ENCODE measurements at places on chromosomes 3 and 15.
A peak's percentile ranks its signal among the peaks of the same experiment; 100 is the strongest.

DNA sequence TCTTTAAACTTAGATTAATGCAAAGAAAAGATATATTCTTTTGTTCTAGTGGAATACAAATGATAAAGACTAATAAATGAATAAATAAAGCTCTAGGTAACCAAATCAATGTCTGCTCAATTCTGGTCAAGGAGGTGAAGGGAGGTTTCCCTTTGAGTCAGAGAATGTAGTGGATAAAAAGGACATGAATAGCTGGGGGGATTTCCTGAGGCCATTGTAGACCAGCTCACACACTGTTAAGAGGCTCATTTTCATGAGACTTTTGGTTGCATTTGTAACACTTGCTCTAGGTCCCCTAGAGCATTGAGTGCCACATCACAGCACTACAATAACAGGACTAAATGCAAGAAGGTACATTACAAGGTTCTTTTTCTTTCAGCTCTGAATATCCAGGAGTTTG lies 170.7 kb downstream of the TIGIT start:
- DNase-seq = no peak

GRCh38 chr15:77838061-77838460 lies 205.3 kb upstream of the LINGO1 start:
- no peak for DNase-seq

- no peak for DNase-seq
These were observed 310.6 kb downstream of the NLGN1 start for GRCh38 chr3:173708191-173708590.

- no peak for DNase-seq
These were observed 95.5 kb downstream of the MBNL1 start for GRCh38 chr3:152364237-152364636.

DNA sequence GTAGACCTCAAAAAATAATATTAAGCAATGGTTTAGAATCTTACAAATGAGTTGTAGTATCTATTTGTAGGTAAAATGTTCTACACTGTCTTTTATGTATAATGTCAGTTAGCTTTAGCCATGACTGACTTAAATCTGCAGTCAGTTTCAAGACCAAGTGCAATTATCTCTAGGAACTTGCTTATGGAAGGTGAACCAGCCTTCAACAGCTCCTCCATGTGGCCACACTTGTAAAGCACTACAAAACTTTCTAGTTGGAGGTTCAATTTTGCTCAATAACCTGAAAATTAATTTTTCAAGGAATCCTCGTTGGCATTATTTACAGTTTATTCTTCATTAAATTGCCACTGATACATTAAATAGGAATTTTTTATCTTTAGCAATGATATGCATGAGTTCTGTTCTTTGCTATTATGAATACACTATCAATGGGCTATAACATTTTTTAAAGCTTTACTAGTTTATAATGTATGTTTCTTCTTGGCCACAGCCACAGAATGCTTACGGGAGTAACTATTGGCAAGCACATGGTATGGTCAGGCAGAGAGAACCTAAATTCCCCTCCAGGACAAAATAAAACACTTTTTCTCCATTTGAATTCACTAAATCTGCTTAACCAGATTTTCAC lies 315.3 kb upstream of the UBE2E2 start:
- DNase-seq = peak; percentile 1

- no peak for DNase-seq
These were observed 55.5 kb upstream of the SMAD3 start for GRCh38 chr15:67009576-67010569.

DNA sequence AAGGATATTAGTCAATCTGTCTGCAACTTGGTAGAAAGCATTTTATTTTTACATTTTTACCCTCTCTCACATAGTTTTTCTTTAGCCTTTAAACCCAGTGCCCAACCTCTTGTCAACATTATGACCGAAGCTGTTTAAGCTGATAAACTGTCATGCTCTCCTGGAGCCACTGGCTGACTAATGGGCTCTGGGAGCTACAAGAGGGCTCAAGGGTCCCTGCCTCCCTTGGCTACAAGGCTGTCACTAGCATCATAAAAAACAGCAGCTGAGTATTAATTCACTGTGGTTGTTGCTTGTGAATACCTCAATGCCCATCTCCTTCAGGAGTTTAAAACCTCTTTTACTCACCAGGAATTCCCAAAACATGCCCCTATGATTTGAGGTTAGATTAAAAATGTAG lies 237.9 kb downstream of the ZMAT3 start:
- DNase-seq = no peak

DNA sequence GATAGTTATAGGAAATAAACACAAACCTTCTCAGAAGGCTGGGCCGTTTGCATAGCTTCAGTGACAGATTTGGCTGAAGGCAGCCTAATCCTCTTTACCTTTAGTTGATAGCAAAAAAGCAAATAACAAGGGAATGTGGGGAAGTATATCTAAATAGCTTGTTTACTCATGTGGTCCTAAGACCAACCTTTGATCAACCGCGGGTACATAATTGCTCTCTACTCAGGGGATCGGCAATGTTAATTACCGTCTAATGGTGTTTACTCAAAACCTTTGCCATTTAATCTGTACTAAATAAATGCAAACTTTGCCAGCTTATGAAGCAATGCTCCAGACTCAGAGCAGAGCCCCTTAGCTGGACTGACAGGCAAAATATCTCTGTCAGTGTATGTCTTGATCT lies 51.6 kb downstream of the EIF3J start:
- DNase-seq = no peak

DNA sequence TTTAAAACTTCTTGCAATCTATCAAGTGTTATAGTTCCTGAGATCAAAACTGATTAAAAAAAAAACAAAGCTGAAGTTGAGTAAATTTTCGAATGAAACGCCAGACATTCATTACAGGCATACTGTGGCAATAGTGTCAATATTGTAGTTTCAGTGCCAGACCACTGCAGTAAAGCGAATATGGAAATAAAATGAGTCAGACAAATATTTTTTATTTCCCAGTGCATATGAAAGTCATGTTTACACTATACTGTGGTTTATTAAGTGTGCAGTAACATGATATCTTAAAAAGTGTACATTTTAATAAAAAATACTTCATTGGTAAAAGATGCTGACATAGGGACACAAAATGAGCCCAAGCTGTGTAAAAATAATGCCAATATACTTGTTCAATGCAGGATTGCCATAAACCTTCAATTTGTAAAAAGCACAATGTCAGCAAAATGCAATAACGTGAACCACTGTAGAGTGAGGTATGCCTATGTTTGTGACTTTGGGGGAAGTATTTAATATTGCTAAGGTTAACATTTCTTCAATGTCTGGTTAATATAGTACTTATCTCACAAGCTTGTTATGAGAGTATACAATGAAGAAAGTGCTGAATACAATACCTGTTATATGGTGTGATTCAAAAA lies 1473.9 kb upstream of the GBE1 start:
- no peak for DNase-seq

GRCh38 chr15:36256404-36256807 lies 323.0 kb upstream of the CDIN1 start:
- no peak for DNase-seq

GRCh38 chr15:90287946-90288345 lies 22.5 kb downstream of the NGRN start:
- no peak for DNase-seq

DNA sequence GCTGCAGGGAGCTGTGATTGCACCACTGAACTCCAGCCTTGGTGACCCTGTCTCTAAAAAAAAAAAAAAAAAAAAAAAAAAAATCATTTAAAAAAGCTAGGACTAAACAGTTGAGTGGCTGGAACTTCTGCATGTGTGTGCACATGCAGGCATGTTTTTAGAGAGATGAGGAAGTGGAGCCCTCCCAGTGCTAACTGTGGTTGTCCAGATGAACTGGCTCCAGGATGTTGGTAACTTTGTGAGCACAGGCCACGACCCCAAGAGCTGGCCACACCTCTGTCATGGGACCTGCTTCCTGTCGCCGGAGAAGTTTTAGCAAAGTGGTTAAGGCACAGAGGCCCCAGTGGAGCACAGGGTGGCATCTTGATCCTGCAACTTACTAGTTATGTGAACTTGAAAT lies 27.0 kb downstream of the CHCHD6 start:
- no peak for DNase-seq

DNA sequence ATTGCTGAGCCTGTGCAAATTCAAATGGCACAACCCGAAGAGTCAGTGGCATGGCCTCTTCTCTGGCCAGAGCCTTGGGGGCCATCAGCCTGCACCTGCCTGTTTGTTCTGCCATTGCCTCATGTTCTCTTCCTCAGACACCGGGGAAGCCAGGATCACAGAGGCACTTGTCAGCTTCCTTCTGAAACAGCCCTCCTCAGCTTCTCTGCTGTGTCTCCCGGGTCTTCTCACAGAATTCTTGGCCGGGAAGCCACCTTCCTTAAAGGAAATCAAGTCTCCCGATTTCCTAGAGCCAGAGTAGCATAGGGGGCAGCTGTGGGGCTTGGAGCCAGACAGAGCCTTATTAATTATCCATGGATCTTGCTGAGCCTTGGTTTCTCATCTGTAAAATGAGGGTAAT lies 47.4 kb upstream of the CGNL1 start:
- no peak for DNase-seq

DNA sequence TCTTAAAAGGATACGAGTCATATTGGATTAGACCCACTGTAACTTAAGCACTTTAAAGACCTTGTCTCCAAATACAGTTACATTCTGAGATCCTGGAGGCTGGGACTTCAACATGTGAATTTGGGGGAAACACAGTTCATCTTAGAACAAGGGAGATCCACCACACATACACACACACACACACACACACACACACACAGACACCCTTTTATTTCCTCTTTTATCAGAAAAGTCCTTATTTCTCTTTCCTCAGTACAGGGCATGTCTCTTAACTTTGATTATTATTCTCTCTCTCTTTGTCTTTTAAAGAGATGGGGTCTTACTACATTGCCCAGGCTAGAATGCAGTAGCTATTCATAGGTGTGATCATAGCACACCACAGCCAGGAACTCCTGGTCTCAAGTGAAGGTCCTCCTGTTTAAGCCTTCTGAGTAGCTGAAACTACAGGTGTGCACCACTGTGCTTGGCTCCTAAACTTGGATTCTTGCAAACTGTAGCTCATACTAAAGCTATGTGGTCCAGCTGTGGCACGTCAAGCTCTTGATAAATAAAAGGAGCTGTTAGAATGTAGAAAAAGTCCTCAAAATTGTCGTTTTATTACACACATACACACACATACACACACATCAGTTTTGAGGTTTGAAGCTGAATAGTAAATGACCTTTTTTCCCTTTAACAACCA lies 7.4 kb downstream of the GOLM2 start:
- DNase-seq = no peak

GRCh38 chr15:36392676-36393266 lies 186.7 kb upstream of the CDIN1 start:
- DNase-seq = no peak

DNA sequence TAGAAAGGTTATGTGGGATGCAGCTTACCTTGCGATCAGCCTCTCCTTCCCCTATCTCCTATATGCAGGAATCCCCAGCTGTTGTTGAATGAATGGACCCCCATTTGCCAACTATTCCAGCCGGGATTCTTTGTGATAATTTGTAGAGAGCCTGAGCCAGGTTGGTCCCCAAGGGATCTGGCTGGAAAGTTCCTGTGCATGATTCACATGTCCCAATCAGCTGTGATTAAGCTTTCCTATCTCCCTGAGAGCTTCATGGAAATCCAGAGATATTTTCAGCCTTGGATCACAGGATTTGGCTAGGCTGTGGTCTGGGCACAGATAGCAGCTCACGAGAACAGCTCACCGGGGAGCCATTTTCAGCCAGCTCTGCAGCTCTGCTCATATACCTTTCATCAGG lies 76.7 kb downstream of the ARNT2 start:
- DNase-seq = peak; percentile 90

- no peak for DNase-seq
These were observed 108.3 kb downstream of the IQSEC1 start for GRCh38 chr3:12964711-12965612.

- no peak for DNase-seq
These were observed 63.4 kb upstream of the IL12A start for GRCh38 chr3:159925248-159925647.

DNA sequence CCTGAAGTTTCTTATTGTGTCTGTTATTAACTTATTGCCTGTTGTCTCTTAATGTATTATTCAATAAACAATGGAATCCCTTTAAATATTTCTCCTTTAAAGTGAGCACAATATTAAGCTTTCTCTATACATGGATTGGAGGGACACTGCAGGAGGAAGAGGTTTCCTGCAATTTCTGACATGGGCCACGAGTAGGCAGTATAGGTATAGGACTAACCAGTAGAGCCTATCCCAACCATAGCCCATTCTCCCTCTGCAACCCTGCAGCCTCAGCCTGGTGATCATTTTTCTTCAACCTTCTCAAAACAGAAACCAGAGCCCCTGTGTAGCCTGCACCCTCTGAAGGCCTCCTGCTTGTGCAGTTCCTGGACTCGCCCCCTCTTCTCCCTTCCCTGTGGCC lies 124.8 kb downstream of the NEK10 start:
- no peak for DNase-seq

GRCh38 chr15:42141795-42142667 lies 14.4 kb downstream of the PLA2G4F start:
- no peak for DNase-seq

DNA sequence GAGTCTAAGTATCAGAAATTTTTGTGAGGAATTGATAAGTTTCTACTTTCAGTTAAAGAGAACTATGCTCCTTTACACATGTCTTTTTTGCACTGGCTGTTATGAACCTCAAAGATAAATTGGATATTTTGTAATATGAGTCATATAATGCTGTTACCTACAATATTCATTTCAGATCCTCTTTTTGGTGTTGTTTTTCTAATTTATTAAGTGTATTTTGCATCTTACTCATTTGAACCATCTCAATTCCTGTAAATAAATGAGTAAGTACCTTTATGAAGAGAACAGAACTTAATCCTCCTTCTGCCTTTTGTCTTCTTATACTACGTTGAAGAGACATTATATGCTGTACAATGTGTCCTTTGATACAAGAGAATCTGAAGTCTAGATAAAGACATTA lies 74.4 kb downstream of the ZIC1 start:
- DNase-seq = no peak

- no peak for DNase-seq
These were observed 58.7 kb downstream of the P2RY1 start for GRCh38 chr3:152893647-152894046.

DNA sequence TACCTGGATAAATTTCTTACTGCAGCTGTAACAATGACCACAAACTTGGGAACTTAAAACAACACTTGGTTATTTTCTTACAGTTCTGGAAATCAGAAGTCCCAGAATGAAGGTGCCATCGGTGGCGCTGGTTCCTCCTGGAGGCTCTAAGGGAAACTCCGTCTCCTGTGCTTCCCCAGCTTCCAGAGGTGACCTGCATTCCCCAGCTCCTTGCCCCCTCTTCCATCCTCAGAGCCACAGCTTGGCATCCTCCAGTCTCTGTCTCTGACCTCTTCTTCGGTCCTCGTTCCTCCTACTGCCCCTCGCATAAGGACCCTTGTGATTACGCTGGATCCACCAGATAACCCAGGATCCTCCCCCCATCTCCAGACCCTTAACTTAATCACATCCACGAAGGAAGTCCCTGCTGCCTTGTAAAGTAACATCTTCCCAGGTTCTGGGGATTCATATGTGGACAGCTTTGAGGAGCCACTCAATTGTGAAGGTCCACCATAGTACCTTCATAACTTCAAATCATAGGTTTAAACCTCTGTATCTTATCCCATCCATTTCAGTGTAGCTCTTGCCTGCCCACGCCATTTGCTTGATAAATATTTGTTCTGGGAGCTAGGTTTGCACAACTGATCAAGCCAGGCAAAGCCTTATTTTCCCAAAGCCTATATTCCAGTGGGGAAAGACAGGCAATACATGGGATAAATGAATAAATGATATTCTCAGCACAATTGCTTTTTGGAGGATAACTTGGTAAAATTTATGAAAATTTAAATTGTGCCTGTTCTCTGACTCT lies 34.8 kb downstream of the KLF15 start:
- no peak for DNase-seq

GRCh38 chr15:70036585-70037291 lies 61.0 kb downstream of the TLE3 start:
- no peak for DNase-seq
